ENCODE measurements at places on chromosomes 12 and 14. TPM values are rescaled to one million over a fixed set of nuclear protein-coding genes. Genes with fewer than 3 reads are reported as not detected.

DNA sequence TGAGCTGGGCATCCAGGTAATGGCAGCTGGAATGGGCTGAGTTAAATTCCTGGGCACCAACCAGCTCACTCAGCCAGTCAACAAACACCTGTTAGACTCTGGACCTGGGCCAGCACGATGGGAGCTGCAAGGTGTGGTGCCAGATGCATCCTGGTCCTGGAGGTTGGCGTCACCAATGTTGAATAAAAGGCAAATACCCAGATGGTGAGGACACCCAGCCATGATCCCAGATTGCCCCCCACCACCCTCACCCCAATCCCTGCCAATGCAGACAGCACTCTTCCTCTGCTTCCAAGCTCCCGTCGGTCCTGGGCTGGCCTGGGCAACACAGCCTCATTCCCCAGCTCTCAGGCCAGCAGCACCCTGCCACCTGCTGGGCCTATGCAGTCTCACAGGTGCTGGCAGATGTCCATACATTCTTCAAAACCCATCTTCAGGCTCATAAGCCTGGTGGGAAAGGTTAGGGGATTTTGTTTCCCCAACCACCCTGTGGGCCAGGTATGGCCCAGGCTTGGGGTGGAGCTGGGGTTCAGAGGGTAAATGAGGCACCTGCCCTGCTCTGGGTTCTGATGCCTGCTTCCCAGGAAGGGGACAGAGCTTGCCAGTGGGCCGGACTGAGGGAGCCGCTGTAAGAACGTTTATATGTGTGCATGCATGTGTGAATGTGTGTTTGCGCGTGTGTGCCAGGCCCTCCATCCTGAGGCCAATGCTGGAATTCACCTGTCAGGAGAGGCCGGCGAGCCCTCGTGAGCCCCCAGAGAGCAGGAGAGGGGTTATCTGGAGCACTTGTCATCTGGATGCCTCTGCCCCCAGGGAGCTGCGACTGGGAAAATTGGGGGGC lies 58.0 kb downstream of the LGMN start:
- DNase-seq = peak; percentile 53

DNA sequence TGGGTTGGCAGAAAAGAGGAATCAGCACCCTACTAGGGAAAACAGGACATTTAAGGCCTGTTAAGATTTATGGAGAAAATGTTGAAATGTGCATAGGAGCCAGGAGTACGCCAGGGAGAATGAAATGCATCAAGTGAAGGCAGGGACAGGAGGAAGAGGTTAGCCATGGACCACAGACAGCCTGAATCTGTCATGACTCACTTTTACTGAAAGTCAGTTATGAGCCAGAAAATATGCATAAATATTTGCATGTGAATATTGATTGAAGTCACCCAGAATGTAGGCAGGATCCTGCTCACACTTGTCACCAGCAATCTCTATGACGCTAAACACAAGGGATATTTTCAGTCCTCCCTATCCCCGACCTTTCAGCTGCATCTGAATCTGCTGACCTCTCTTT lies 25.1 kb upstream of the CDK17 start:
- no peak for DNase-seq

The PMCH gene
- total RNA-seq = not detected

DNA sequence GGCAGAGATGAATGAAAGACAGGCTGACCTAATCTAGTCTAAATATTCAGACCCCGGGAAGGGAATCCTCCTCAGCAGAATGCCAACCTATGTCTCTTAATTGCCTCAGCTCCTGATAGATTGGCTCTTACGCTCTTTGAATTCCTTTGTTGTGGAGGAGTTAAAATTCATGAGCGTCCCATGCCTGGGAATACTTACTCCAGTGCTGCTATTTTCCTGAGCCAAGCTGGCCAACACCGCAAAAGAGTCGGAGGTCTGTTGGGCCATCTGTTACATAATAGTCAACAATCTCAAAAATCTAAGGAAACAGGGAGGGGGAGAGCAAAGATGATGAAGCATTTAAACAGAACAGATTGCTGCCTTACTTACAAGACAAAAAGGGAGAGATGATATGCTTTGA lies 182.8 kb downstream of the ASCL1 start:
- DNase-seq = no peak

DNA sequence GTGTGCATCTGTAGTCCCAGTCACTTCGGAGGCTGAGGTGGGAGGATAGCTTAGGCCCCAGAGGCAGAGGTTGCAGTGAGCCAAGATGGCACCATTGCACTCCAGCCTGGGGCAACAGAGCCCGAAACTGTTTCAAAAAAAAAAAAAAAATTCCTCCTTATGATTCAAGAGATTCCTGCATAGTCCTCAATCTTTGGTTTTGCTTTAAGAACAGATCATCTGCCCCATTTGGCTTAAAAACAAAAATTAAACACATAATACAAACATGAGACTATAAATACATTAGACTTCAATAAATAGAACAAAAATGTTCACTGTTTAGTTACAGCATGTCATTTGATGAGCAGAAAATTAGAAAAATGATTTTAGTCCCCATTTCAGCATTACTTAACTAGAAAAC lies 131.2 kb downstream of the PAWR start:
- no peak for DNase-seq

- DNase-seq = no peak
Observed at GRCh38 chr14:98167275-98167674, 1104.7 kb downstream of the BCL11B start.

The OVCH1 gene
- not detected for total RNA-seq

DNA sequence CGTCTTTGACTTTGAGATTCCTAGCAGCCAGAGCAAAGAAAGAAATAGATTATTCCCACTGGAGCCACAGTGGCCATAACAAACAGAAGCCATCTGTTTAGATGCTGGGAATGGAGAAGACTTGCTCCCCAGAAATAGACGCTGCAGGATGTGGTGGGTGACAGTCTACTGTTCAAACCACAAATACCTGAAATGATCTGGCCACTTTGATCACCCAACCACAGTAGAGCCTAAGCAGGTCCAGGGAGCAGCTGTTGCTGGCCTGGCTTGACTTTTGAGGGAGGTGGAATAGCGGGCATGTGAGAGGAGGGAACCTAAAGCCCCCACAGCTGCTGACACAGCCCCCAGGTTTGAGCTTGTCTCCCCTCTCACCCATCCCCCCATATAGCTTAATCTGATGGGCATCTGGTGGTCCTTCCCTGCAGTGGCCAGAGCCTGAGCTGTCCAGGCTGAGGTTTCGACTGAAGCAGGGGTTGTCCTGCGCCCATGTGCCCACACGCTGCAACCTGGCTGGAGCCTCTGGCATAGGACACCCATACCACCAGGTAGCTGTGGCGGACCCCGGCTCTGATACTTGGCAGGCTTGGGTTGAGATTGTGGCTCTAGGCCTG lies 38.7 kb downstream of the SH2B3 start:
- DNase-seq = no peak
